ENCODE measurements at places on chromosomes 5 and 9. TPM values are rescaled to one million over a fixed set of nuclear protein-coding genes. Genes with fewer than 3 reads are reported as not detected.

DNA sequence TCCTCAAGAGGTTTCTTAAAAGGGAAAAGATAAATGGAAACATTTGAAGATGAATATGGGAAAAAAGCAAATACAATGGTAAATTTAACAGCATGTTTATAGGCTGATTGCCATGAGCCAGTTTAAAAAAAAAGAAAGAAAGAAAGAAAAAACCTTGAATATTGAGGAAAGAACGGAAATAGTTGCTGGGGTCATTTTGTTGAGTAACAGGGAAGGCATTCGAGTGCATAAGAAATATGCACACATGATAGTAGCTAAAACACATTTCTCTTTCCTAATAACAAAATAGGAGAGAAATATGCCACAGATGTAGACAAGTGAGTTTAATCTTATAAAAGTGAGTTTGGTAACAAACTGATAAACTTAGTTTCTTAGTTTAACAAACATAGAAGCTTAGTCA lies 864.6 kb upstream of the ACO1 start:
- no peak for DNase-seq

DNA sequence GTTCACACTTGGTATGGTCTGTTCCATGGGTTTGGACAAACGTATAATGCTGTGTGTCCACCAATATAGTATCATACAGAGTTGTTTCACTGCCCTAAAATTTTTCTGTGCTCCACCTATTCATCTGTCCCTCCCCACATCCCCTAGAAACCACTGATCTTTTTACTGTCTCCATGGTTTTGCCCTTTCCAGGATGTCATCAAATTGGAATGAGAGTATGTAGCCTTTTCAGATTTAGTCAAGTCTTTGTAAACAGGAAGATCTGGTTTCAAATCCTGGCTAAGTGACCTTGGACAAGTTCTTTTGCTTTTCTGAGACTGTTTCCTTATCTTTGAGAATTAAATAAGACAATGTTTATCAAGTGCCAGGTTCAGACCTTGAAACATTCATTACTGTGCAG lies 13.2 kb upstream of the LVRN start:
- no peak for DNase-seq

GRCh38 chr5:159098603-159099436 lies 896 bp downstream of the EBF1 start:
- DNase-seq: peak; percentile 36

- peak; percentile 37 for DNase-seq
These were observed 226.0 kb downstream of the GAS1 start for GRCh38 chr9:86721226-86721781.

GRCh38 chr5:170510559-170510958 lies 6.7 kb downstream of the KCNIP1 start:
- no peak for DNase-seq

- no peak for DNase-seq
These were observed 82.8 kb upstream of the PARP8 start for GRCh38 chr5:50583621-50584020.

DNA sequence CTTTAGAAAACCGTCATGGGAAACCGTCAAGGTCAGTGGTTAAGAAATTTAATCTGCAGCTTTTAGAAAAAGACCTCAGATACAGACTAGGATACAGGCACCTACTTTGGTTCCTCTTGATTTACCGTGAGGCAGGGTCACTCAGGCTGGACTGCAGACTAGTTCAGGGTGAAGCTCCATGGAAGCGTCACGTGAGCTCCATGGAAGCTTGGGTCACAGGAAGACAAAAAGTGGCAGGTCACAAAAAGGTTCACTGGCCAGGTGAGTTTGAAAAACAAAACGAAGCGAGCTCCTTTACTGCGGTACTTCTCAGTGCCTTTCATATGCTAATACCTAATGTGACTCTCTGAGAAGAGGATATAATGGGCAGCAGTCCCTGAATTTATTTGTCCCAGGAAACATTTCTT lies 43.0 kb downstream of the PRRC2B start:
- peak; percentile 88 for DNase-seq

DNA sequence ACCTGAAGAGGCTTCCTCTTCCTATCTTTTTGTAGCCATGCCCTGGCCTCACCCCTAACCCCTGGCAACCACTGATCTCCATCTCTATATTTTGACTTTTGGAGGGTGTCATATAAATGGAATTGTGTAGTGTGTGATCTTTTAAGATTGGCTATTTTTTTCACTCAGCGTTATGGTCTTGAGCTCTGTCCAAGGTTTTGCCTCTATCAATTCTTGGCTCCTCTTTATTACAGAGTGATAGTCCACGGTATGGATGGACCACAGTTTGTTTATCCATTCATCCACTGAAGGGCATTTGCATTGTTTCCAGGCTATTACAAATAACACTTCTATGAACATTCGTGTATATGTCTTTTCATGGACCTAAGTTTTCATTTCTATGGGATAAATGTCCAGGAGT lies 209.8 kb upstream of the IER5L start:
- no peak for DNase-seq

DNA sequence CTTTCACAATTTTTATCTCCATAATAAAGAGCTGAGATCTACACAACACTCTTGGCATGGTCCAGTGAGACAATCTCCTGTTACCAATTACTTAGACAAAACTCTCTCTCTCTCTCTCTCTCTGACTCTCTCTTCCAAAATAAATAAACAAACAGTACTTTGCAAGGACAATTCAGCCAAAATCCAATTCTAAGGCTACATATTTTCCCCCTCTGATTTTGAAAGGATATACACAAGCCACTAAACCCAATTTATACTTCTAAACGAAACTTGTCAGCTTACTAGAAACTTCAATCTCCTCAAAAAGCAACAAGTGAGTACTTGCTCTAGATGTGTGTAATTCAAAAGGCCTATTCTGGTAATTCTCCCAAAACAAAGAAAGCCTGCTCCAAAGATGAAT lies 26.3 kb upstream of the TNPO1 start:
- DNase-seq: no peak

DNA sequence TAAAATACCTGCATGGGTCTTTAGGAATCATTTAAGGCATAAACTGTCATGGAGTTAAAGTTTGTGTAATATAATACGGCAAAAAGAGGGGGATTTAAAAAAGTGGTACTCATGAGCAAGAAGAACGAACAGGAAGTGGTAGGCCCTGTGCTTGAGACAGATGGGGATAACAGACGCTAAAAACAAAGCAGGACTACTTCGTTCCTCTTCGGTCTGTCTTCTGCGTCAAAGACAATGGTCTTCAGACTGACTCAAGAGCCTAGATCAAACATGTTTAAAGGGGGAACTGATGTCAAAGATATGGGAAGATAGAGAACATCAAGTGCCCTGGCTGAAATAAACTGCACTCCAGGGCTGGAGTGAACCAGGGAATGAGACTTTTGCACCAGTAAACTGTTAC lies 59.8 kb upstream of the RFX3 start:
- no peak for DNase-seq

GRCh38 chr5:141496038-141496437 lies 7.2 kb downstream of the PCDHGC5 start:
- DNase-seq: peak; percentile 77

GRCh38 chr9:120909904-120910303 lies 16.7 kb downstream of the TRAF1 start:
- no peak for DNase-seq

GRCh38 chr5:100647461-100648230 lies 112.5 kb downstream of the FAM174A start:
- no peak for DNase-seq

DNA sequence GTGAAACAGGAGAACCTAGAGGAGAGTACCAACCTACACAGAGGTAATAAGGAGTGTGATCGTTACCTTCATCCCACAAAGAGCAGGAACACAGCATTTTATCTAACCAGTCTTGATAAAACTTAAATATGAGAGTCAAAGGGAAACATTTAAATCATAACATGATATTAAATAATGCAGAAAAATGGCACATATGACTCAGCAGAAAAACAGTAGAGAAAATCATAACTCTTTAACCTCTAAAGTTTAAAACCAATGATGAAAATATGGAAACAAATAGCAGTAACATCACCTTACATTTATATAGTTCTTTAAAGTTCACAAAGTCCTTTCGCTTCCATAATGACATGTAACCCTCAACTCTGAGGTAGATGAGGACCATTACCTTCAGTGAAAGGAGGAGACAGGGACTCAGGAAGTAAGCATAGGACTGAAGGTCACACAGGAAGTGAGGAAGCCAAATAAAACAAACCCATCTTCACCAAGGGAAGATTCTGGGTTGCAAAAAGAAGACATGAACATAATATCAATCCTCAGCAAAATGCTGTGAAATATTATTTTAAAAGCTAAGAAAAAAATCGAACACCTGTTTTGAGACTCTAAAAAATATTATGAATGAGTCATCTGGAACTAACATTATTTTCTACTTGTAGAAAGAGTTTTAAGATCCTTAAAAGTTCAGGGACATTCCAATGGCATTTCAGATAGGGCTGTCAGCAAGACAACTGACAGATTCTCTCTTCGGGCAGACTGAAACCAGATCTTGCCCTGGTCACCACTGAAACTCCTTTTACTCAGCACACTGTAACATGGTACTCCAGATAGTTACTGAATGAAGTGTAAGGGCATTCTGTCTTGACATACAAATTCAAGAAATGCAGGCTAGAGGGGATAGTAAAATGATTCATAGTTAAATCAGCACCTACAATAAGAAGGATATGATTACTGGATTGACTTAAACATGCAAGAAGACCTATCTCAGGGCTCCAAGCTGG lies 148.5 kb downstream of the EPB41L4A start:
- DNase-seq: no peak

DNA sequence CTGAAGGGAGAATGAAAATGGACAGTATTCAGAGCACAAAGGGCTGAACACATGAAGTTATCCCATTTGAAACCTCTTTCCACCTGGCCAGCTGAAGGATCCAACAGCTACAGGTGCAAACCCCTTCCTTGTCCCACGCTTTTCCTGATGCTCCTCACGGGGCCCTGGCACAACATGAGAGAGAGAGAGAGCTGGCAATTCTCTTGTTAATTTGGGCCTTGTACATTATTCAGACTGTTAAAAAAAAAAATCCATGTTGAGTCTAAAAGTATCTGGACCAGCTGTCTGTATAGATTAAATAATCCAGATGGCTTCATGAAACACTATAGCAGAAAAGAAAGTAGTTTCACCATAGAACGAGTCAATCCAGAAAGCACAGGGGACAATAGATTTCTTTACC lies 74.1 kb downstream of the HMHB1 start:
- no peak for DNase-seq

DNA sequence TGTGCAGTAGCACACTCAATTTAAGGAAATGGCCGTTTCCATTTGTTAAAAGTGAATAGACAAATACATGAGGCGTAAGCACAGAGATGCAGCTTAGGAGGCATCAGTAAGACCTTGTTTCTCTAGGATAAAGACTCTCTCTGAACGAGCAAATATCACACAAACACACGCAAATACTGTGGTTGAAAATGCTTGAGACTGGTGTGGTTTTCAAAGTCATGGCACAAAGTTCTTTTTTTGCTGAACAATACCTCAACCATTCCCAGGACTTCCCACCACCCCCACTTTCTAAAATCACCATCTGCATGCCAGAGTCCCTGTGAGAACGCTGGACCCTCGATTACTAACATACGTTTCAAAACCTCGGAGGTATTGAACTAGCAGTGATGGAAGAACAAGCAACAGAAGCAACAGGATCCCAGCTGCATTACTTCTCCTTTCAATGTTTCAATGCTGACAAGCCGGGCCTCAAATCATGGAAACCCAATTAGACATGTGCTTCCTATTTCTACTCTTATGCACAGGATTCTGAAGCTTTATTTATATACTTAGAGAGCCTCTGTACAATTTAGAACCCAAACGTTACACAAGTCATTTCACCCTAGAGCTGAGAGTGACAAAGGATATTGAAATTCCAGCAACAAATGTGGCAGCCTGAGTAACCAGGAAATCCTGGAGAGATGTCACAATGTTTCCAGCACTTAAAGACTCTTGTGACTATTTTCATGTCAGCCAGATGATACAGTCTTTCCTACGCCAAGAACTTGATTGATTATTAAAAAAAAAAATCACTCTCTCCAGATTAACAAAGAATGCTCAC lies 63.9 kb downstream of the CDC14B start:
- no peak for DNase-seq

GRCh38 chr9:87556821-87557220 lies 59.2 kb downstream of the DAPK1 start:
- no peak for DNase-seq

DNA sequence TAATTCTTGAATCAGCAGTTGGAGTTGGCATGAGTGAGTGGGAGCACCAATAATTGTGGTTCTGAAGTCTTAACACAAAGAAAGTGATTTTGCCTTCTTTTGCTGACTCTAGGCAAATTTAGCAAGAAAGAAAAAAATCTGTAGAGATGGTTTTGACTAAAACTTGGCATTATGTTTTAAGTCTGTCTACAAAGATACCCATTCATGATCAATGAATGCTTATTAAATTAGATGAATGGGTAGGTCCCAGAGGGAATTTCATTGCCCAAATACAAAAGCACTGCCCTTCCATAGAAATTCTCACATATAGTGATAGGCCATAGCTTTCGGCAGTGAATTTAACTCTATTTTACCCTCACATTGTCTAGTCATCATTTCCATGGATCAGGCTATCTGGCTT lies 428.6 kb upstream of the ADAMTSL1 start:
- no peak for DNase-seq

GRCh38 chr9:77679661-77680368 lies 31.7 kb upstream of the GNA14 start:
- DNase-seq: no peak

The P4HA2 gene
- 15.1 TPM for total RNA-seq

The HTR4 gene
- not detected for total RNA-seq

The CCDC127 gene
- total RNA-seq: 9.4 TPM

The NR6A1 gene
- total RNA-seq: 99.3 TPM

The EGFL7 gene
- 38.0 TPM for total RNA-seq

The IL13 gene
- total RNA-seq: not detected

The GCNT4 gene
- total RNA-seq: 0.63 TPM

The NTNG2 gene
- 0.52 TPM for total RNA-seq

The PHYHD1 gene
- total RNA-seq: 22.2 TPM

The ARAP3 gene
- total RNA-seq: 27.6 TPM

The PLK2 gene
- total RNA-seq: 26.2 TPM

The ACTBL2 gene
- not detected for total RNA-seq

The SWI5 gene
- total RNA-seq: 25.6 TPM

The OTP gene
- total RNA-seq: not detected

The SPINK13 gene
- total RNA-seq: not detected

The NAIP gene
- total RNA-seq: 2.2 TPM

All from H9 (cell line).